SJSA1 (cell line): ENCODE measurements at places on chromosomes 6 and 20. TPM values are rescaled to one million over a fixed set of nuclear protein-coding genes. Genes with fewer than 3 reads are reported as not detected.

GRCh38 chr6:138403324-138403800 is 661 bp upstream of the HEBP2 start:
- H3K27ac ChIP-seq, result peak overlapping the region; percentile 15; the same call in 1 of the 2 replicates
- peak overlapping the region; percentile 74 for H3K4me3 ChIP-seq

- H3K4me3 ChIP-seq, result no peak overlapping the region
- no peaks in the 10 kb centered on the region for H3K27me3 ChIP-seq
- peaks cover 27% of the 10 kb centered on the region for H3K4me1 ChIP-seq
- no peak for DNase-seq
Observed at GRCh38 chr6:114195027-114195365, 147.8 kb downstream of the HS3ST5 start.

- H3K36me3 ChIP-seq, result no peaks in the 10 kb centered on the region
- no peaks in the 10 kb centered on the region for H3K4me1 ChIP-seq
- no peak overlapping the region for H3K27ac ChIP-seq
- DNase-seq, result no peak
Observed at GRCh38 chr6:21321076-21321475, 272.5 kb upstream of the SOX4 start.

GRCh38 chr6:17737704-17738252 is 31.1 kb upstream of the NUP153 start:
- no peaks in the 10 kb centered on the region for H3K27me3 ChIP-seq
- no peak overlapping the region for H3K27ac ChIP-seq
- no peak overlapping the region for H3K4me3 ChIP-seq
- no peak for DNase-seq
- H3K4me1 ChIP-seq, result no peaks in the 10 kb centered on the region

GRCh38 chr6:31321820-31322219 is 35.2 kb downstream of the HLA-B start:
- H3K4me3 ChIP-seq, result no peak overlapping the region
- peaks cover 36% of the 10 kb centered on the region for H3K27me3 ChIP-seq
- DNase-seq, result no peak
- H3K36me3 ChIP-seq, result no peaks in the 10 kb centered on the region
- no peak overlapping the region for H3K27ac ChIP-seq
- H3K4me1 ChIP-seq, result no peaks in the 10 kb centered on the region

- DNase-seq, result no peak
- H3K27ac ChIP-seq, result no peak overlapping the region
- no peak overlapping the region for H3K4me3 ChIP-seq
- H3K36me3 ChIP-seq, result no peaks in the 10 kb centered on the region
- no peaks in the 10 kb centered on the region for H3K27me3 ChIP-seq
- H3K4me1 ChIP-seq, result no peaks in the 10 kb centered on the region
Observed at GRCh38 chr6:139422105-139423036, 47.9 kb upstream of the CITED2 start.

DNA sequence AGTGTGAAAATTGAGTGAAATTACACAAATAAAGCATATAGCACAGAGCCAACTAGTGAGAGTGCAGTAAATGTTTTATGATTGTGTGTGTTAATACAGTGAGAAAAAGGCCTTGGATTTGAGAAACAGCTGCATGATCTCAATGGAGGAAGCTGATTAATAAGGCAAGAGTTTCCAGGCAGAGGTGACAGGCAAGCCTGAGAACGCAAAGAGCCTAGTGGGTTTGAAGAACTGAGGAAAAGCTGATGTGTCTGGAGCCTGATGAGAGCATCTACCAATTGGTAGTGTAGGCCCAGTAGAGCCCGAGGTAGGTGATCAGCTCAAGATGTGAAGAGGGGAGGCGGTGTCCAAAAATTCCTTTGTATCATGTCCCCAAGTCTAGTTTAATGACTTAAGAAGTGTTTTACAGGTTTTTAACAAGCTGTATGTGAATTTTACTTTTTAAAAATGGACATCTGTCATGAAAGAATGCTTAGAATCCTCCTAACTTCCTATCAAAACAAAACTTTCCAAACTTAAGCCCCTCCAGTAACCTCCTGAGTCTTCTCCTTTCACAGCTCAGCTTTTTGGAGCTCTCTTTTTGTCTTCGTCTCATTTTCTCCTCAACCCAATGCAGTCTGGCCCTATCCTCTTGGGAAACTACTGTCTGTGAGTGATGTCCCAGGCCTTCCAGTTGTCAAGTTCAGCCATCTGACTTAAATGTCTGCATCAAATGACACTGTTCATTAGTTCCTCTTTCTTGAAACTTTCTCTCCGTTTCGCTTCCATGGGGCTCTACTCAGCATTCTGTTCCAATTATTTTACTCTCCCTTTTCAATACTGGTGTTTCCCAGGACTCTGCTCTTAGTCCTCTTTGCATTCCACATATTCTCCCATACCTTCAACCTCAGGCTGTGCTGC is 1.2 kb downstream of the CDC40 start:
- no peak for DNase-seq
- no peaks in the 10 kb centered on the region for H3K27me3 ChIP-seq
- no peak overlapping the region for H3K27ac ChIP-seq
- peak overlapping the region; percentile 68 for H3K4me3 ChIP-seq

DNA sequence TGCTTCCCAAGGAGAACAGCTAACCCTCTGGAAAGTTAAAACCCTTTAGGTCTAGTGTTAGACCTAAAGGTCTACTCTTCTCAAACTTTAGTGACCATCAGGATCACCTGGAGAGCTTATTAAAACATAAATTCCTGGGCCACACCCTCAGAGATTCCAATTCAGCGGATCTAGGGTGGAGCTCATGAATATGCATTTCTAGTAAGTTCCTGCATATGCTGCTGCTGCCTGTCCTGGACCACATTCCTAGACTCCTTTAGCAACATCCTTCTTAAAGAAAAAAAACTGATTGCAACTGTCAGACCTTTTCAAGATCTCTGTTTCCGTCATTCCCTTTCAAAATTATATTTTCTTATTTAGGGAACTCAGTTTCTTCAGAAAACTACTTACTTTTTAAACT is 31.2 kb downstream of the SNAP25 start:
- no peak for DNase-seq
- H3K4me3 ChIP-seq, result no peak overlapping the region
- no peaks in the 10 kb centered on the region for H3K4me1 ChIP-seq
- no peaks in the 10 kb centered on the region for H3K27me3 ChIP-seq

- peak; percentile 89 for DNase-seq
- peaks cover 20% of the 10 kb centered on the region for H3K4me1 ChIP-seq
- no peaks in the 10 kb centered on the region for H3K27me3 ChIP-seq
- no peak overlapping the region for H3K4me3 ChIP-seq
- peak overlapping the region; percentile 49 for H3K27ac ChIP-seq
Observed at GRCh38 chr6:87756858-87757257, 54.8 kb upstream of the AKIRIN2 start.

DNA sequence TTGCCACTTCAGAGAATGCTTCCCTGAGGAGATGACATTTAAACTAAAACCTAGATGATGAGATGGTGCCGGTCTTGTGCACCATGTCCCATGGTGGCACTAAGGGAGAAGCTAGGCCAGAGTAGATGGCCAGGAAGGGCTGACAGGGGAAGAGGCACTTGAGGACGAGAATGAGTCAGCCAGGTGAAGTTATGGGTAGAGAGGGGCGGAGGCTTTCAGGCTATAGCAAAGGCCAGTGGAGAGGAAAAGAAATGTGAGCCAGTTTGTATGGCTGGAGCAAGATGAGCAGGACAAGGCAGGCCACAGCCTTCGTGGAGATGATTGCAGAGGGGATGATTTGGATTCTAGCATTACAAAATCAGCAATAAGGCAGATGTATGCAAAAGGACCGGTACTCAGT is 44.7 kb upstream of the ADGRF4 start:
- no peak overlapping the region for H3K27ac ChIP-seq
- no peaks in the 10 kb centered on the region for H3K27me3 ChIP-seq
- H3K4me3 ChIP-seq, result no peak overlapping the region
- H3K4me1 ChIP-seq, result no peaks in the 10 kb centered on the region

- DNase-seq, result no peak
- H3K27me3 ChIP-seq, result no peaks in the 10 kb centered on the region
- H3K4me1 ChIP-seq, result no peaks in the 10 kb centered on the region
Observed at GRCh38 chr20:41905199-41905598, 287.0 kb upstream of the CHD6 start.

ENTPD6 gene
- 68.0 and 77.0 TPM in 2 replicates for total RNA-seq

ENPP4 gene
- 12.6 and 14.3 TPM in 2 replicates for total RNA-seq
